ENCODE measurements at places on chromosomes 1 and 21. TPM values are rescaled to one million over a fixed set of nuclear protein-coding genes. Genes with fewer than 3 reads are reported as not detected.

Gene NPHS2
- total RNA-seq, result not detected

DNA sequence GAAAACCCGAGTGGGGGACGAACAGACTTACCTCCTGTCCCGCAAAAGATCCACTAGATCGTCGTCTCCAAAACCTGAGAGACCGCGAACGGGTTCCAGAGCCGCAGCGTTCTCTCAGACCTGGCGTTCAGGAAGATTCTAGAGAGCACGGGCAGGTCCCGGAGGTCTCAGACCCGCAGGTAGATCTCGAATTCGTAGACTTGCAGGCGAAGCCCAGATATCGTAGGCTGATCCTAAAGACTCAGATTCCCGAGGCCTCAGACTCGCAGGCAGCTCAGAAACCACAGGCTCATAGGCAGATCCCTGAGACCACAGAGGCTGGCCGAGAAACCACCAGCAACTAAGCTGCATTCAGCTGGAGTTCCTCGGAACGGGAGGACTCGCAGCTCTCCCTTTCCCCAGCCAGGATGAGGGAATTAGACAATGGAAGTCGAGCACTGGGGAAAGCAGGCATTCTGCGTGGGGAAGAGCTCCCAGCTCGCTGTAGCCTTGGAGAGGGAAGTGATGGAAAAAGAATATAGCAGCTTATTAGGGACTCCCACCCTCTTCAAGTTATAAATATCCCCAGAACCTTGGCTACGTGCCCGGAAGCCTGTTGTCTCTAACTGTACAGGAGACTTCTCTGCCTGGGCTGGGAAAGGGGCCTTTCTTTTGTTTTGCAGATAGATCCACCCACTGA lies at the start of gene ZNF436:
Gene ZNF436 (minus strand): TSS at position 502 of the 679 bp plus-strand sequence. CDS start 1,831 bp downstream, outside the sequence.
- peak; percentile 66 for DNase-seq

Gene RRP1
- total RNA-seq, result 40.8 TPM

GRCh38 chr1:54117815-54118563 lies 34.8 kb downstream of the CDCP2 start:
- peak; percentile 55 for DNase-seq

- DNase-seq, result peak; percentile 90
Measured at GRCh38 chr1:224497714-224498573, 63.3 kb upstream of the WDR26 start.

- DNase-seq, result peak; percentile 57
Measured at GRCh38 chr1:55631509-55631908, 416.3 kb upstream of the USP24 start.

DNA sequence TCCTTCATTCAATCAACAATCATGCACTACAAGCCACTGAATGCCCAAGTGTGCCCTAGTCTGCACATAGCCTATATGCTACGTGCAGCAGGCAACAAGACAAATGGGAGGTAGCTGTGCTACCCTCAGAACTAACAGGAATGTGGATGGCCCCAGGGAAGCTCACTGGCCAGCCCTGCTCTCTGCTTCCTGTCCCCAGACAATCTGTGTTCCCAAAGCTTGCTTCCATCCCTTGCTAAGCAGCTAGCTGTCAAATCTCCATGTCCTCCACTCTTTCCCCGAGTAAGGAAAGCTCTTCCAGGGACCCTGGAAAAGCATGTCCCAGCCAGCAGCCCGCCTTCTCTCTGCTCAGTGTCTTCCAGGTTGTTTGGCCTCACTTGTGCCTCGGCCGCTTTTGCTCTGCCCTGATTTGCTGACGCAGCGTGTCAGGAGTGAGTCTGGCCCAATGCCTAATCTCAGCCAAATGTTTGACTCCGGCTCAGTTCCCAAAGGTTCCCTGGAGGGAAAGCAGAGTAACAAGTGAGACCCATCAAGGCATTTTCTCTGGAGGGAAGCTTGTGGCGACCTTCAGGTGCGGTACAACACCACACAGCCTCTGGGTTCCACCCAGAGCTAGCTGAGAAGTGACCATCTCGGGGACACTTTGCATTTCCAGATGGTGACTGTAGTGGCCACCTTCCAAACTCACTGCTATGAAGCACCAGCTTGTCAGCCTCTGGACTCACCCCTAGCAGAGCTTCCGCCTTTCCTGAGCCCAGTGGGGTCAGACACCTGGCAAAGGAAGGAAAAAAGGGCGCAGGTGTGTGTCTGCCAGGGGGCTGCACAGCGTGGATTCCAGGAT lies 243.4 kb downstream of the RHOU start:
- no peak for DNase-seq

DNA sequence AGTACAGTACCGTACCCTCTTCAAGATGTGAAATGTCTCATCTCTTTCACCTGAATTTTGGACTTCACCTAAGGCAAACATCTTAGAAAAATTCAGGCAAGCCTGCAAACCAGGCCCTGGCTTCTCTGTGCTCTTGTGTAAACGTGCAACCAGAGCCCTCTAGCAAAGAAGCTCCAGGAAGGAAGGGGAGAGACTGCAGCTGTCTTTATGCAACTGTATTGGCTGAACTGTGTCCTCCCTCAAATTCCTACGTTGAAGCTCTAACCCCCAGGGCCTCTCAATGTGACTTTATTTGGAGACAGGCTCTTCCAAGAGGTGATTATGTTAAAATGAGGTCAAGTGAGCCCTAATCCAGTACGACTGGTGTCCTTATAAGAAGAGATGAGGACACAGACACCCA lies 60.3 kb downstream of the SLC45A1 start:
- no peak for DNase-seq

Gene KCNA3
- not detected for total RNA-seq

GRCh38 chr1:63537940-63538339 lies 14.6 kb downstream of the EFCAB7 start:
- DNase-seq, result no peak

Gene BEST4
- 0.67 TPM for total RNA-seq

- no peak for DNase-seq
Measured at GRCh38 chr1:226957714-226958113, 17.6 kb downstream of the COQ8A start.

DNA sequence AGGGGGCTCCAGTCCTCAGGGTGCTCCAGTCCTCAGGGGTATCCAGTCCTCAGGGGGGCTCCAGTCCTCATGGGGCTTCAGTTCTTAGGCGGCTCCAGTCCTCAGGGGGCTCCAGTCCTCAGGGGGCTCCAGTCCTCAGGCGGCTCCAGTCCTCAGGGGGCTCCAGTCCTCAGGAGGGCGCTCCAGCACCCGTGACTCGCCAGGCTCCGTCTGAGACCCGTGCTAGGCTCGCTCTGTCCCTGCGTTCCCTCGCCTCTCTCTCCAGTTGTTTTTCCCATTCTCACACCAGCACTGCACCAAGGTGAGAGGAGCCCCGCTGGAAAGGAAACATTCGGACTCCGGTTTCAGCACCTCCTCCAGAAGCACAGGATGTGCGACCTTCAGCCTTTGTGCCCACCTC lies 9.4 kb upstream of the OR2M2 start:
- no peak for DNase-seq
